ENCODE measurements at places on chromosomes 6 and 20.

GRCh38 chr20:63542031-63542559 lies 4.9 kb upstream of the PTK6 start:
- no peak for DNase-seq

DNA sequence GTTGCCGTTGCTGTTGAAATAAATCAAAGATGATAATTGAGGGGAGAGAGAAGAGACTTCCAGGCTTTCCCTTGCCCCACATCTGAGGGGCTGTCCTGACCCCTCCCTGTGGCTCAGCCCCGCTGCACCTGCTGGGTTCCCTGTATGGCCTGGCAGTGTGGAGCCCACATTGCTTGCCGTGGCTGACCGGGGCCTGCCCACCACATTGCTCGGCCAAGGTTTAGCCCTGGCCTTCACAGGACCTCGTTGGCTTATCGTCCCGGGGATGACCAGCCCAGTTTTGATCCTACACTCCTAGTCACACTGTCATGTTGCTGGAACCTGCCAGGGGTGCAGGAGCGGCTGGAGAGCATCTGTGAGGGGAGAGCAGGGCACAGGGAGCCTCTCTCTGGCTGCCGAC lies 102.4 kb downstream of the CDH4 start:
- no peak for DNase-seq

DNA sequence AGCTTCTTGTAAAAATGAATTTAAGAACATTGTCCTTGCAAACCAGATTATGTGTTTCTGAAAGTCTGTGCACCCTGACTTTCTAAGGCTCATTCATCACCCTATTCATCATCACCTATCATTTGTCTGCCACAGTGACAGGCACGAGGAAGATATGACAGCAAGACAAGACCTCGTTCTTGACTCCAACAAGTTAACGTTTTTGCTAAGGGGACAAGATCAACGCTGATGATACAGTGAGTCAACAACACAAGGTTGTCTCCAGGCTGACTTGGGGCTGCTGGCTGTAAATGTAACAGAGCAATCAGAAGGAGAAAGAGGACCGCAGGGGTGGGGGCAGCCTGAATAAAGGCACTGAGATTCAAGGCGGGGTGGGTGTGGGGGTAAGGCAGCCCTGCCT lies 94.2 kb downstream of the FOXC1 start:
- DNase-seq, result no peak

DNA sequence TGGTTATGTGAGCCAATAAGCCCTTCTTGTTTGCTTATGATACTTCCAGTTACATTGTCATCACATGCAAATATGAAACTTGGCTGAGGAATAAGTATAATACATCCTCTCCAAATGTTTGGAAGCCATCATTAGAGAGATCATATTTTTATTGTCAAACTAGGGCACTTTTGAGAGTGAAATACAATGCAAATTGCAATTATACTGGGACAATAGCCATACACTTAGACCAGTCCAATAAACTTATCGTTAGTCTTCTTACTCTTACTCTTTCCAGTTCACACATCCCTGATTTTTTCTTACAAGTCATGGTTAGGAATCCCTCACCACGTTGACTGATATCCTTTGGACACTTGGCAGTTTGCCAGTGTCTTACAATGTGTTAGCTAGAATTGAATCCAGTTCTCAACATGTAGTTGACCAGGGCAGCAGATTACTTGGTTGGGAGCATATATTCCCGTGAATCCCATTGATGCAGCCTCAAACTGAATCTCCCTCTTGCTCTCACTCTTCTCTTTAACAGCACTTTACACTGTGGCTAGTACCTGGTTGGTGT lies 519.7 kb upstream of the ID4 start:
- peak; percentile 10 for DNase-seq

- no peak for DNase-seq
These were observed 8.9 kb upstream of the ERVFRD-1 start for GRCh38 chr6:11120271-11121005.

DNA sequence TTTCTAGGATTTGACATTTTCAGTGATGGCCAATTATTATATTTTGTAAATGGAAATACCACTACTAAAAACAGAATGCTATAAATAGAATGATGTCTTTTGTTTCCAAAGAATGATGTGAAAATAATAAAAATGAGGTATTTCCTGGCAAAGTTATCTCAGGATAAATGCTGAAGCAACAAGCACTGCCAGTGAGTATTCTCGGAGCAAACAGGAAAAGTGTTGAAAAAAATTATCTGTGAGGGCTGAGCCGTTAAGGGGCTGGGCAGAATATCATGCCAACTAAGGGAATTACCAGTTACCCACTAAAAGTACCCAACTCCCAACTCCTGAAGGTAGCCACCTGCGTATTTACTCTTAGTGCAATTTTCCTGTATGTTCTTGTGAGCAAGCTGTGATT lies 23.6 kb upstream of the SCAF8 start:
- DNase-seq, result no peak

GRCh38 chr6:7604003-7604402 lies 14.0 kb downstream of the SNRNP48 start:
- DNase-seq, result peak; percentile 70

DNA sequence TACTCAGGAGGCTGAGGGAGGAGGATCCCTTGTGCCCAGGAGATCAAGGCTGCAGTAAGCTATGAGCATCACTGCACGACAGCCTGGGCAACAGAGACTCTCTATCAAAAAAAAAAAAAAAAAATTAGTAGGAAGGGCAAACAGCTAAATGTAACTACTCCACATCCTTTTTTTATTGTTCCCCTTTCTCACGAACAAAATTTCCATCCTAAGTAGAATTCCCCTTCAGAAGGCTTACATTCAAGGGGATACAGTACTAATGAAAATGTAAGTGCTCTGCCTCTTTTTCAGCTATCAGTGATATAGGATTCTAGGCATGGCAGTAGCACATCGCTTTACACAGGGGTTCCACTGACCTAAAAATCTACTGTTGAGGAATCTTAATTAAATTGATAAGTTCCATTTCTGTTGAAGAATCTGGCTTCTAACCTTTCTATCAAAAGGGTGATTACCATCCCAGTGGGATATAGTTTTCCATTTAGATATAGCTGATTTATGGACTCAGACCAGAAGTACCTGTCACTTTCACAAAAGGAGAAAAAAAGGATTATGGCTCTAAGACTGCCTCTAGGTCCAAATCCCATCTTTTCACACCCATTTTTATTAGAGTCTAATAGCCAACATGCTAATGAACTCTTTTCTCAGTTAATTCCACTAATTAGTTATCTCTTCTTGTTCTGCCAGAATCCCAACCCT lies 2.6 kb downstream of the B4GALT5 start:
- no peak for DNase-seq

DNA sequence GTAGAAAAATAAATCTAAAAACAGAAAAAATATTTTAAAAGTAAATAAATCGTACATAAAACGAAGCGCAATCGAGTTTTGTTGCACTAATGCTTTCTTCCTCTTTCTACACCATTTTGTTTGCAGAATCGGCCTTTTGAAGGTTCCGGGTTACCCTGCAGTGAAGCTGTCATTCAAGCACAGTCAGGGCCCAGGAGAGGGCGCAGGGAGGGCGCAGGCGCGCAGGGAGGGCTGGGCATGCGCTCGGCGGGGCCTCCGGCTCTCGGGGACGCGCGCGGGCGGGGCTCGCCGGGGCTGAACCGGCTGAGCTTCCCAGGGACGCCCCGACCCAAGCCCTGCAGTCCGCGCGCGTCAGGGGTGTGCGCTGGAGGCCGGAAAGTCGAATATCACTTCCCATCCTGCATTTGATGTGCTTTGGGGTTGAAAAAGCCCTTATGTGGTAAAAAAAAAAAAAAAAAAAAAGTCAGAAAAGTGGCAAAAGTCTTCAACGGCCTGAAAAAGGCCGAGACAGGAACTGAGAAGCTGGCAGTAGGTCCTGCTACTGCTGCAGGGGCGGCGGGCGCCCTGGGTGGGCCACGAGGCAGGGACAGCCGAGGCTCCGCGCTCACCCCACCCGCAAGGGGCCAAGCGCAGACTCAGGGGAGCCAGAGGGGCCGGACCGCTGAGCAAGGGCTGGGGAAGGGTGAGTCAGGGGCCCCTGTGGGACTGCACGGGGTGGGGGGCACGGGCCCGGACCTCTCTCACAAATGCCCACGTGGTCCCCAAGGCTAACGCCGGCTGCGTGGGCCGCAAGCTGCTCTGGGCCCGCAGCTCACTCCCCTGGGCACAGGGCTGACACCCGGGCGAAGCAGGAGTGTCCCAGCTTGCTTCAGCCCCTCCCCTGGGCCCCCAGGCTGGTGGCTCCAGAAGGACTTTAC lies 40.5 kb downstream of the THBS2 start:
- peak; percentile 92 for DNase-seq

DNA sequence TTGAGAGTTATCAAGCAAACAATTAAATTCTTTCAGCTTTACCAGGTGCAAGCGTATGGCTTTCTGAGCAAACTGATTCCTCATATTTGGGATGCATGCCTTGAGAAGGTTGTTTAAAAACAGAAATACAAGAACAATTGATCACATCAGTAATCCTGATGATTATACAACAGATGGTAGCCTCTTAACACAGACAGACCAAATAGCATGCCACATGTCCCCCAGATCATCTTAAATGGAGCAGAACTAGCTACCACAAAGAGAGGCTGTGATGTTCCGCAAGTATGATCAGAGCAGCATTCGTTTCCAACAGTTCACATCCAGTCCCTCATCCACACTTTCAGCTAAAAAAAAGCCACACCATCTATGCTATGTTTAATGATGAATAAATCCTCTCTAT lies 246.2 kb upstream of the NRSN1 start:
- DNase-seq, result no peak

DNA sequence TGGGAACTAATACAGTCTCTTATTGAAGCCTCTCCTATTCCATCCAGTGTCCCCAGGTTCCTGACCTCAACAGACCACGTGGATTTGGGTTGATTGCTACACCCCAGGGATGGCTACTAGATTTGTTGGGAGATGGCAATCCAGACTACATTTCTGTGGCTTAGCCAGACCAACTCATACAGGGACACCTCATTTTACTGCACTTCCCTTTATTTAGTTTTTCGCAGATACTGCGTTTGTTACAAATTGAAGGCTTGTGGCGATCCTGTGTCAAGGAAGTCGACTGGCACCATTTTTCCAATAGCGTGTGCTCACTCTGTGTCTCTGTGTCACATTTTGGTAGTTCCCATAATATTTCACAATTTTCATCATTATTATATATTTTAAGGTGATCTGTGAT lies 10.3 kb upstream of the MTRF1L start:
- DNase-seq, result no peak

GRCh38 chr6:158500016-158500735 lies 59.7 kb upstream of the TMEM181 start:
- no peak for DNase-seq

- peak; percentile 53 for DNase-seq
These were observed 65.2 kb downstream of the GTF2H5 start for GRCh38 chr6:158233214-158233795.

- peak; percentile 15 for DNase-seq
These were observed 78.5 kb downstream of the FARS2 start for GRCh38 chr6:5339786-5340185.

- DNase-seq, result no peak
These were observed 198.7 kb upstream of the SGK1 start for GRCh38 chr6:134516582-134516981.

GRCh38 chr6:157557559-157557958 lies 176.6 kb downstream of the ZDHHC14 start:
- DNase-seq, result no peak

DNA sequence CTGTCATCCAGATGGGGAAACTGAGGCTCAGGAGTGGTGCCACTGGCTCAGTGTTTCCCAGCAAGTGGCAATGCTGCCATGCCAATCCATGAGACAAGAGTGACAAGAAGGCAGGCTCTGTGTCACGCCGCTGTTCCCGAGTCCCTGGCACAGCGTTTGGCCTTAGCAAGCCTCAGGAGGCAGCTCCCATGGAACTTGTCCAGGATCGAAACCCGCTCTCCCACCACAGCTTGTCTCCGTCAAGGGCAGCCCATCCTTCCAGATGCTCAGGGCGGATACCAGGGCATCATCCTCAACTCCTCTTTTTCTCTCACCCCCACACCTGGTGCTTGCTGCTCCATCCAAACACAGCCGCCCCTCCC lies 110.6 kb upstream of the PTPN1 start:
- DNase-seq, result no peak

DNA sequence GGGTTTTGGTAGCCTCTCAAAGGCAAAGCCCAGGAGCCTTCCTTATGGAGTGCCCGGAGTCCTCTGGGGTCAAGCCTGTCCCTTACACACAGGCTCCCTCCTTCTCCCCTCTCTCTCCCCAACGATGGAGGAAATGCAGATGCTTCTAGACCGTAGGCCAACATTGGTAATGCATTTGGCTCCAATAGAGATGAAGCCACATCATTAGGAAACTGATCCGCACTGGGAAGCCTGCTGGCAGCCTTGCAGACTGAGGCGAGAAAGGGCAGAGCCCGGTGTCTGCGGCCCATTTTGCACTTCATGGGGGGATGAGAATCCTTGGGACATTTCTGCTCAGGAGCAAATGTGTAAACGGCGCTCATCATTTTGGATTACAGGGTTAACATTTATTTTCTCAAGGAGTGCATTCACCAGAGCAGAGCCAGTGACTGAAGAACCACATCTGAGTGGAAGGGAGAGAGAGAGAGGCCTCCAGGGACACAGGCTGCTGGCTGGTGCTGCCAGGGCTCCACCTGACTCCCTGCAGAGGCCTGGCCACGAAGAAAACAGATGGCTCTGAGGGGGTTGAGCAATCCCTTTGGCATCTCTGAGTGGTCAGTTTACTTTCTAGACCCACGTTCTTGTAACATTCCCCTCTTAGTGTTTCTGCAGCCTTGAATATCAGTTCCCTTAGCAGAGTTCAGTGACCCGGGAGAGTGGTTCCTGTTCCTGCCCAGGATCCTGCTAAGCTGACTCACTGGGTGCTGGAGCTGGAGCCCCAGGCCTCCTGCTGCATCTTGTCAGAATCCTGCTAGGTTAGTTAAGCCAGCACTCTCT lies 4.4 kb upstream of the CST3 start:
- no peak for DNase-seq

DNA sequence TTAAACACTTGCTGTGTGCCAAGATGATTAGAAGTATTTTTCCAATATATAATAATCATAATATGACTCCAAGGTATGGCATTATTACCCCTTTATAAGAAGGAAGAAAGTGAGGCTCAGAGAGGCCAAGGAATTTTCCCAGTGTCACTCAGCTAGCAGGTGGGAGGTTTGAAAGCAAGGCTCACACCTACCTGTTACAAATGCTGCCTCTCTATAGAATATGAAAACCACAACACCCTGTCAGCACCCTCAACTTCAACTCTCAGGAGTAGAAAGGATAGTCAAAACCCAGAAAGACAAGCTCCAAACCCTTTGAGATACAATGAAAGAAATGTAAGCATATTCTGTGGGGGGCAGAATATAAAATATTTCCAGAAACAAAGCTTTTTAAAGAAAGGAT lies 76.7 kb downstream of the LAMP5 start:
- no peak for DNase-seq

- no peak for DNase-seq
These were observed 97.6 kb upstream of the DEFB112 start for GRCh38 chr6:50147371-50147770.

Data from small intestine (tissue), 16 donors.